Central memory CD4-positive, alpha-beta T cell (primary cell): ENCODE measurements at places on chromosomes 13 and 19.
A peak's percentile ranks its signal among the peaks of the same experiment; 100 is the strongest.

DNA sequence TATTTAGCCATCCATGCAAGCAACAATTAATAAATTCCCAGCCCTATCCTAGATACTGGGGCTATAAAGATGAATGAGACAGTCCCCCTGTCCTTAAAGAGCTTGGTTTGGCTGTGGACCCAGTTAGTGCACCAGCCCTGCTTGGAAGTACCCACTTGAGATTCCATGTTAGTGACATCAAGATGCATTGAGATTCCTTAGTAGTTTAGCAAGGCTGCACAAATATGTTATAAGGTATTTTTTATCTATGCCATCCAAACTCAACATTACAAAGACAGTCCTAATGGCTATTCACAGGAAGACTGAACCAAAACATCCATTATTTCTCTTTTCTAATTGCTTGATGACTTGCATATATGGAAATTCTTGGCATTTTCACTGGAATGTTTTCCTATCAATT, 48.8 kb upstream of the RAP2A start:
- DNase-seq, result no peak

- DNase-seq, result no peak
Measured at GRCh38 chr13:60268203-60268555, 104.5 kb upstream of the DIAPH3 start.

DNA sequence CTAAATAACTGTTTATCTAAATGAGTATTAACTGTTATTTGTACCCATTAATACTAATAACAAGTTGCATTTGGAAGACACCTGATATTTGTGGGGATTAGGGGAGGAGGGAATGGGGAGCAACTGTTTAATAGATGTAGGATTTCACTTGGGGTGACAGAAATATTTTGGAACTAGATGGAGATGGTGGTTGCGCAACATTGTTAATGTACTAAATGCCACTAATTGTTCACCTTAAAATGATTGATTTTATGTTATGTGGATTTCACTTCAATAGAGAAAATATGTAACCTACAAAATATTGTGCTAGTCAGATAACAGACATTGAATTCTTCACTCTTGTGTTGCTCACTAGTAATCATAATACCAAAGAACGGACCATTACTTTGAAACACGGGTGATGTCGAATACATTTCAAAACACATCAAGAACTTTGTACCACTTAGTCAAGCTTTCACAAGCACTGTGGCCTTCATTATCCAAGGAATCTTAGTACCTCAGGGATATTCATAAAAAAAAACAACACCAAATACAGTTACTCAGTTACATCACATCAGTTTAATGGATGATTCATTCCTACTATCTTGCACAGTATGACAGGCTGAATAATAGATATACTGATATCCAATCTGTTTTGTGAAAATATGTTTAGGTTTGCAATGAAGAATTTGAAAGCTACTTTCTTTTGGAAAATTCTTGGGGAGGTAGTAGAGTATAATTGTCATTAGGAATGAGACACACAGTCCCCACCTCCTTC, 721.8 kb downstream of the PCDH9 start:
- no peak for DNase-seq

DNA sequence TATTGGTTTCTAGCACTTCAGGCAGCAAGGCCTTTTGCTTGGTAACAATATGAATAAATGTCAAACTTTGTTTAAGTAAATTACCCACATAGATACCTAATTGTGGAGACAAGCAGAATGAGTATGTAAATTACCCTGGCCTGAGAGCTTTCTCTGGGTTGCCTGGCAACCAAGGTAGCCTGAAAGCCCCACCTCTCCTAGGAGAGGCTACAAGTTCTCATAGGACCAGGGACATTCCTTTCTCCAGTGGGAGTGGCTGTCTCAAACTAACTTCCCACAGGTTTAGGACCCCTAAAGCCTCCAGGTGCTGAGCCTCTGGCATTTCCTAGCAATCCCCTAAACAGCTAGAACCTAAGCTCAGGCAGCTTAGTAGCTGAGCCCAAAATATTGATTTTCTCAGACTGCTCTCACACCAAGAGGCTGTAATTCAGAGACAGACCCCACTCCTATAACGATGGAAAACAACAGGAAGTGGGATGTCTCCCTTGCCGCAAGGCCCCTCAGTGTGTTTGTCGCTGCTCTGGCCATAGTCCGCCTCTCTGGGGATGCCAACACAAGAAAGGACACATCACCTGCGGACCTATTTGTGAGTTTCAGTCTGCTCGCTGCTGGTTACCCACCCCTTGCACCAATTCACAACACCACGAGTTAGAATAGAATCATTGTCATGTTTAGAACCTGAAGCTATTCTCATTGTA, 207.3 kb downstream of the DLEU7 start:
- no peak for DNase-seq

DNA sequence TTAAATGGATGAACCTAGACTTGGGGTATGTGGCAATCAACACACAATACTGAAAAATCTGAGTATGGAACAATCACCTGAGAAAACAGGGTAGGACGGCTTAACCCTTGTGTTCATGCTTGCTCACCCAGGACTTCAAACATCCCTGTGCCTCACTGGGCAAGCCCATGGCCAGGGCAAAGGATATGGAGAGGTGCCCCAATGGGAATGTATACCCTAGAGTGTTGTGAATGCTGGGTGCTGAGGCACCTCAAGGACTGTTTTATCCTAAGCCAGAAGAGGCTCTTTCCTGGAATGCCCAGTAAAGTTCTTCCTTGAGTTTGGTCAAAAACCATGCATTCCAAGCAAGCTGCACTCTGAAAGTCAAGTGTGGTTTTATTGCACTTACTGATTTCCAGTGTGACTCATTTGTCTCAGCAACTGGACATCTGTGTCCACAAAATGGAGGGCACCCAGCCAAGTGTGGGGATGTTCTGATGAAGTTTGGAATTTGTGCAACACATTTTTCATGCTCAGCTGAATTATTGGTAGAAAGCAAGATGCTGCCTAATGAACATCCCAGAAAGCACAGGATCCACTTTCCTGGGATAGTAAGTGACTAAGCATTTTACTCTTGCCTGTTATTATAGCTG, 531.3 kb downstream of the RFC3 start:
- no peak for DNase-seq

DNA sequence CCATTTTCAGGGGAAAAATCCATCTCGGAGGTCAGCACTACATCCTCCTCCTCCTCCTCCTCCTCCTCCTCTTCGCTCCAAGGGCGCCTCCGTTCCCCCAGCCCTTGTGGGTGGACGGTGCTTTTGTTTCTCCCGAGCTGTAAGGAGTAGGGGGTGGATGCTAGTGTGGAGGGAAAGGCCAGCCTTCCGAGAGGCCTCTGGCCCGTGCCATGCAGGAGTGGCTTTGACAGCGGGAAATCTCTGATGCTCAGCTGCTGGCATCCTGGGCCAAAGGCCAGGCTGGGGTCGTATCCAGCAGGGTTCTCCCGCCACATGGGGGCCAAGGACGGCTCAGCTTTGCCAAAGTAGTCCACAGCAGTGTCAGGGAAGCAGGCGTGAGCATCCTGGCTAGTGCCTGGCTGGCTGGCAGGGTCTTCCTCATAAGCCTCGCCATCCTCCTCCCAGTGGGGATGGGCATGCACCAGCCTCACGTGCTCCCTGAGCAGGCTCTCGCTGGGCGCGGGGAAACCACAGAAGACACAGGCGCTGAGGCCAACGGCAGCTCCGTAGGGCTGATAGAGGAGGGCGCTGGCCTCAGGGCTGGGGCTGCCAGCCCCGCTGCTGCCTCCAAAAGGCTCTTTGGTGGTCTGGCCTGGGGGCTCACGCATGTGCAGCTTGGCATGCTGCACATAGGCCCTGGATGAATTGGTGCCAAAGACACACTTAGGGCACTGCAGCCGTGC, 10.5 kb downstream of the WIZ start:
- DNase-seq, result no peak

GRCh38 chr19:10812902-10813404, 23.1 kb downstream of the TMED1 start:
- DNase-seq, result no peak

GRCh38 chr13:68304286-68304893, 1074.3 kb upstream of the PCDH9 start:
- no peak for DNase-seq

DNA sequence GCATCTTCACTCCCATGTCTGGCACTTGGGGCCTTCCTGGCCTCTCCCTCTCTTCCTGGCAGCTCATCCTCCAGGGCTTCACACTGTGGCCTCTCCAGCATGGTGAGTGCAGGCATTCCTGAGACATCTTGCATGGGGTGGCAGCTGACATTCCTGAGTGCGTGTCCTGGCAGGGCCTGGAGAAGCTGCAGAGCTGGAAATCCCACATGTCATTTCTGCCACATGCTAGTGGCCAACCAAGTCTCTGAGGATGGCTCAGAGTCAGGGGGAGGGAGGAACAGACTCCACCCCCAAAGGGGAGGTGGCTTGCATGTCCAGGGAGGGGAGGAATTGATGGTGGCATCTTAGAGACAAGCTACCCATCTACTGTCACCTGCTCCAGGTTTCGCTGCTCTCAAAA, 41.6 kb upstream of the AMER2 start:
- no peak for DNase-seq

DNA sequence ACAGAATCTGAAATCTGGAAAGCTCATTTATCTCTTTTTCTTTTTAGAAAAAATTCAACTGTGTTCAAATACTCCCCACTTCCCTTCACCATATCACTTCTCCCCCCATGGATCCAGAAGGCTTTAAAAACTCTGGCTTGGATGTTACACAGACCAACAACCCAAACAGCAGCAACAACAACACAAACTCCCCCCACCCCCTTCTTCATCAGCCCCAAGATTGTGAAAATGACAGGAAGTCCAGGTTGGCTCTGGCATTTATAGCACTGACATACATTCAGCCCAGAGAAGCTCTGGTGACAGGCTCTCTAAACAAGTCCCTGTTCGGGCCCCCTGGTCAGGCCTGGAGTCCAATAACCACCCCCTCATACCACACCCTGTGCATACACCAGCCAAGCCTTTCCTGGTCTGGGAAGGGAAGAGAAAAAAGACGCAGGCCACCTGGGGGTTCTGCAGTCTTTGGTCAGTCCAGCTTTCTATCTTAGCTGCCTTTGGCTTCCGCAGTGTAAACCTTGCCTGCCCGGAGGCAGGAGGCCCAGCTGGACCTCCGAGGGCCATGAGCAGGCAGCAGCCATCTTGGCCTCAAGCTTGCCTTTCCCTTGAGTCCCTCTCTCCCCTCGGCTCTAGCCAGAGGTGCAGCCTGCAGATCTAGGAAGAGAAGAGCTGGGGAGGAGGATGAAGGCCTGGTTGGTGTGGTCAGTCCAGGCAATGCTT, 6.8 kb downstream of the CDX2 start:
- DNase-seq, result no peak

DNA sequence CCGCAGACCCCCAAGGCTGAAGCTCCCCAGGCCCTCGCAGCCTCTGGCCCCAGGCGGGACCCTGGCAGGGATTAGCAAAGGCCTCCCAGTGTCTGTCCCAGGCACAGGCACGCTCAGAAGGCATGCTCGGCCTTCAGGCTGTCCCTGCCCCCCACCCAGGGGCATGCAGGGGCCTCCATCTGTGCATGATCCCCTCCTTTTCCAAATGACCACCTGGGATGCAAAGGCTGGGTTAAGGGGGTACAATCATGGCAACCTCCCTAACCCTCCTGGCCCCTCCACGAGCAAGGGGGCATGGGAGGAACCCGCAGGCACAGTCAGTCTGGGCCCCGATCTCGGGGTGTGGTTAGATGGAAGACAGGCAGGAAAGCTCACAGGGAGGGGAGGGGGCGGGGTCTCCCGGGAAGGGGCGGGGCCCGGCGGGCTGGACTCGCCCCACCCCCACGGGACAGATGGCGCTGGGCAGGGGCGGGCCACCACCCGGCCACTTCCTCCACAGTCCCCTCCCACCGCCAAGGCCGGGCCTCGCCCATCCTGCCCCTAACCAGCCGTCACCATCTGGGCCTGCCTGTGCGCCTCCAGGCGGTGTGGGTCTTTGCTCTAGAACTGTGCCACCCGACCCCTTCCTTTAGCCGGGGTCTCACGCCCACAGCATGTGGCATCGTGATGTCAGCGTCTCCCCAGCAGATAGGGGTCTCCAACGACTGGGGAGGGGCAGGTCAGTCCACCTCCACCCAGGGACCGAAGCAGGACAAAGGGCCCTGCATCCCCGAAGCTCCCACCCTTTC, 7.0 kb upstream of the REXO1 start:
- peak; percentile 81 for DNase-seq

- DNase-seq, result peak; percentile 56
Measured at GRCh38 chr13:42110410-42111155, 62.1 kb downstream of the DGKH start.

DNA sequence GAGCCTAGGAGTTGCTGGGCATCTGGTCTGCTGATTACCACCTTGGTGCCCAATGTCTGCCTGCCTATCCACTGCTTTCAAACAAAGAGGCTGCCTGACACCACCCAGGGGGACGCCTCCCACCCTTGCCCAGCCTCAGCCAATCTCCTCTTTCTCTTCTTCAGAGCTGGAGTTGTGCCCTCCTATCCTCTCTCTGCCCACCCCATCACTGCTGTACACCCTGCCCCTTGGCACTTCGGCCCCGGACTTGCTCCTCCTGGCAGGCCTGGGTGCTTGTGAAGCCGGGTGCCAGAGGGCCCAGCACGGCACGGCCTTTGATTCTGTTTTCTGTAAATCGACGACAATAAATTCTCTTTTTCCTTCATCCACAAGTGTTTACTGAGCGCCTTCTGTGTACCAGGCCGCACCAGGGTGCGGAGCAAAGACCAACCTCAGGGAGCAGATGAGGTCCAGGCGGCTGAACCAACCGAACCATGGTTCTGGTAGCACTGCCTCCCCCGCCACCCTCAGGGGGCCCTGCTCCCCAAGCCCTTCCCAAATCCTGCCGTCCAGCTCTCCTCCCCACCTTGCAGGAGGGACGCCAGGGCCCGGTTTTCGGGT, 5.0 kb downstream of the RNF225 start:
- DNase-seq, result no peak

- DNase-seq, result no peak
Measured at GRCh38 chr13:94516456-94516855, 37.0 kb upstream of the DCT start.

DNA sequence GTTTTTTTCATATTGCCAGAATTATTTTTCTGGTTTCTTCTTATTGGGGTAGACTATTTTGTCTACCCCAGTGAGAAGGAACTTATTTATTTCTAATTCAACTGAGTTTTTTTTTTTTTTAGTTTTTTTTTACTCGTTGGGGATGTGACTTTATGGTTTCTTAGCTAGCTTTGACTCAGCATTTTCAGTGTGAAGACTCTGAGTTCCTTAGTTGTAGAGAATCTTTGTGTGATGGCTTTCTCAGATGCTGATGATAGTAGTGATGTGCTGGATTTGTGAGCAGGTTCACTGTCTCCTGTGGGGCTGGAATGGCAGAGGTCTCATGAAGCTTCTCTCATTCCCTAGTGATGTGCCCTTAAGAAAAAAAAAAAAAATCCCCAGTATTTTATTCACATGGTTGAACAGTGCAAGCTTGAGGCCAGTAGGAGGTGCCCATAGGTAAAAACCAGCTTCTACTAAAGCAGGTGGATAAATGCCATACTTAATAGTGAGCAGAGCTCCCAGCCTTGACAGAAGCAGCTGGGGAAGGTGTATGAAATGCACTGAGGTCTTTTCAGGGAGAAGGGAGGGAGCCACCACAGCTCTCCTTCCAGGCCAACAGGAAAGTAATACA, 106.2 kb upstream of the KLF5 start:
- no peak for DNase-seq

GRCh38 chr19:56321989-56322440, 7.4 kb upstream of the ZSCAN5A start:
- DNase-seq, result no peak
